ENCODE measurements at places on chromosomes 7 and 10.

DNA sequence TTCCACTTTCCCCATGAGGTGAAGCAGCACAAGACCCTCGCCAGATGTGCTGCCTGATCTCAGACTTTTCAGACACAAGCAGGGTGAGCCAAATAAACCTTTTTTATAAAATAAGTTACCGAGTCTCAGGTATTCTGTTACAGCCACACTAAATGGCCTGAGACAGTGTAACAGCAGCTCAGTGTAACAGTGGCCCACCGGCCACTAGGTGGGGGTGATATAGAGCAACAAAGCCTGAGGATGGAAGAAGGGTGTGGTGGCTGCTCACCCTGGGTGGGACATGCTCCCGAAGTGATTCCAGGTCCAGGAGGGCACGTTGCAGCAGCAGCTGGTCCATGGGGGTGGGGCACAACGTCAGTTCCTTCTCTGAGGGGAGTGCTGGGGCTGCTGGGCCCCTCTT, 44.6 kb downstream of the BMS1 start:
- no peak for DNase-seq

DNA sequence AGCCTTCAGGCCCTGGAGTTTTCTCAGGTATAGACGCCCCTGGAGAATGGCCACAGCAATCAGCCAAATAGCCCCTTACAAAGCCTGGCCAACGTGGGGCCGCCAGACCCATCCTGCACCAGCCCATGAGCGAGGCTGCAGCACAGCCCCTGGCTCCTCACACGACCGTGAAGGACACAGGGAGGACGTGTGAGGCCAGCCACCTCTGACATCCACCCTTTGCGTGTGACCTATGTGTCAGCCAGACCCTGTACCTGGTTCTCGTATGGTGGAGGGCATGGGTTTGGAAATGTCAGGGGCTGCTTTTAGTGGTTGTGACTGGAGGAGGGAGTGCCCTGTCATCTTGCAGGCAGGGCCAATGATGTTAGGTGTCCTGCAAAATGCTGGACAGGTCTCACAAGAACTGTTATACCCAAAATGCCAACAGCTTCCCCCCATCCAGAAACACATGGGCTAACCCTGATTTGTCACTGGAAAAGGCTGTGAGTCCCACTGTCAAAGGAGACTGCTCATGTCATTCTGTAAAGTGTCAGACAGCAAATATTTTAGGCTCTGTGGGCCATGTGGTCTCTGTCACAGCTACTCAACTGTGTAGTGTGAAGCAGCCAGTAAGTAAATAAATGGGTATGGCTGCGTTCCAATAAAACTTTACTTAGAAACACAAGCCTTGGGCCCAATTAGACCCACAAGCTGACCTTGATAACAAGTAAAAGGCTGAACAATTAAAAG, 30.0 kb downstream of the NOD1 start:
- DNase-seq: no peak

DNA sequence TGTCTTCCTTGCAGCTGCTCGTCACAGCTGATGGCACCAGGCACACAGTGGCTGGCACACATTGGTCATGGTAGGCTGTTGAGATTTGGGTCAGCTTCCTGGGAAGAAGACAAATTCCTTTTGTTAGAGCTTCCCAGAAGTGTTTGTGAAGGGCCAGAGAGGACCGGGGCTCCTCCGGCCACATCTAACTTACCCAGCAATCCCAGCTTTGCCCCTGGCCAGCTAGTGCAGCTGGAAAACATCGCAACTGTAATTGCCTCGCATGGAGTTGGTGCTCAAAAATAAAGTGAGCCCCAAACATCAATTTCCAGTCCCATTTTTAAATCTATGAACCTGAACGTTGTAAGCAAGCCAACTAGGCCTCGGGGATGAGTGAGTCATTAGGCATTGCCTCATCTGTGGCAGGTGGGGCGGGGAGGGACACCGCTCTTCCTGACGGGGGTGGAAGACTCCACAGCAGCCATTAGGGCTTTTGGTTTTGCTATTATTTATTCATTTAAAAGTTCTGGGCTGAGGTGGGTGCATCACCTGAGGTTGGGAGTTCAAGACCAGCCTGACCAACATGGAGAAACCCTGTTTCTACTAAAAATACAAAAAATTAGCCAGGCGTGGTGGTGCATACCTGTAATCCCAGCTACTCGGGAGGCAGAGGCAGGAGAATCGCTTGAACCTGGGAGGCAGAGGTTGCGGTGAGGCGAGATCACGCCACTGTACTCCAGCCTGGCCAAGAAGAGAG, 12.4 kb downstream of the CPA5 start:
- DNase-seq: no peak

GRCh38 chr10:43318976-43319960, 52.2 kb upstream of the FXYD4 start:
- no peak for DNase-seq

DNA sequence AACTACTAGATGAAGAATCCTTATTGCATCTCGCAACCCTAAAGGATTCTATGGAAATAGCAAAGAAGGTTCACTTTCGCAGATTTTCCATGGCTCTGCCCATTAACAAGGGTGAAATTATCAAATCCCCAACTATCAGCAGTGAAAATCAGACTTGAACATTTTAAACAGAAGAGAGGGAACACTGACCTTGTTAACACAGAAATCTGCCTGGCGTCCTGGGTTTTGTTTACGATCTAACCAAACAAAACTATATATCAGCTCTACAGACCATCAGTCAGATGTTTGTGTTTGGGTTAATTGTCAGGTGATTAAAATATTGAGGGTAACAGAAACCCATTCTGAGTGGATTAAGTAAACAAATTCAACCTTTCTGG, 1.9 kb downstream of the CTTNBP2 start:
- DNase-seq: no peak

DNA sequence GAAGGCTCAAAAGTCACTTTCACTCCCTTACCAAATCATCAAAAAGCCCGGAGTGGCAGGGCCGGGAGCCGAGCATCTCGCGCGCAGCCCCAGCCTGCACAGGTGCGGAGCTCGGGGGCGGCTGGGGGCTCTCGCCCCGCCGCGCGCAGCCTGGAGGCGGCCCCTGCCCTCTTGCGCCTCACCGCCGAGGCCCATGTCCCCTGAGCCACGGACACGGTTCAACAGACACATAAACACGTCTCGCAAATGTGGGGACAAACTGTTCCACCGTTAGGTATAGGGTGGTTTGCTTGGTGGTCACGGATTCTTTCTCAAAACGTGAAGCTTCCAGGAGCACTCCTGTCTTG, 700 bp downstream of the GSAP start:
- peak; percentile 10 for DNase-seq
